Activated T-helper 17 cell treated with anti-CD3 and anti-CD28 coated beads, Interleukin-2, amount 50 U/mL, for 72 hours (primary cell): ENCODE measurements at places on chromosomes 4 and X. TPM values are rescaled to one million over a fixed set of nuclear protein-coding genes. Genes with fewer than 3 reads are reported as not detected.

DNA sequence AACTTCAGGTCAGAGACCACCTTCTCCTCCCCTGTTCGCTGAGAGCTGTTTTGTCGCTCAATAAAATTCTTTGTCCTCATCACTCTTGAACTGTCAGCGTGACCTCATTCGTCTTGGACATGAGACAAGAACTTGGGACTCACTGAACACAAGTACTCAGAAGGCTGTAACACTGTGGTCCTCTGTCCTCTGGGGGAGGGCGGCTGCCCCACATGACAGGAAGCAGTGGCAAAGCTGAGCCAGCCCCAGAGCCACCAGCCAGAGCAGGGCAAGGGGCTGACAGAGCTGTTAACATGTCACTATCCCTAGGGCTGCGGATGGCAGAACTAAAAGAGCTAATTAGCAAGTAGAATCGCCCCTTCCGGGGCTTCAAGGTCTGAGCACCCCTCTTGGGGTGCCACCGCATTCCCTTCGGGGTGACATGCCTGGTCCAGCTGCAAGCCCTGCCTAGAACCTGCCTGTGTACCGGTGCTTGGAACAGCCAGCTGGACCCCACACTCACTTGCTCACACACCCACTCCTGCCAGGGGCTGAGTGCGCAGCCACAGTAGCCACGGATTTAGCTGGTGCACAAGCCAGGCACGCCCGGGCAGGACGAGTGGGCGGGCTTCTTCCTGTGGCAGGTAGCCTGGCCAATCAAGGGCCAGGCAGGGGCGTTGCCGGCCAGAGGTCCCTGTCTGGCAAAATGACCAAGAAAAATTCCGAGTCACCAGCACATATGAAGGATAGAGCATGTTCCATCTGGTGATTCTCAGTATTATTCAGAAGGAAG lies 648.6 kb upstream of the AGA start:
- ATAC-seq = no peak

GRCh38 chr4:117971403-117971802 lies 62.9 kb upstream of the NDST3 start:
- no peak for ATAC-seq

DNA sequence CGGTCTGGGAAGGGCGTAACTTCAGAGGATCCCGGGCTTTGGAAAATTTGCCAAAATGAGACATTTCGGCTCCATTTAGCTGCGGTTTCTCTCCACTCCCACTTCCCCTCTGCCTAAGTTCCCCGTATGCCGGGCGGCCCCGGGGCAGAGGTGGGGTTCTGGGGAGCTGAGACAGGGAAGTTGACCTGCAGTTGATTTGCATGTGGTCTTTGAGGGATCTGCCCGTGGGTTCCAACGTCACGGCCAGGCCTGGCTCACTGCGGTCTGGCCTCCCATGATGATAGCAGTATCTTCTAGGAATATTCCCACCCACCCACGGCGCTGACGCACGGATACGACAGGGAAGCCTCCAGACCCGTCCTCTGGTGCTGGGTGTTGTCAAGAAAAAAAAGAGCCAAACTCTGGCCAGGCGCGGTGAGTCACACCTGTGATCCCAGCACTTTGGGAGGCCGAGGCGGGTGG lies 27.3 kb upstream of the CRLF2 start:
- peak; percentile 64 for ATAC-seq

Gene HMGB2
- total RNA-seq = 431 TPM

Gene DAPP1
- total RNA-seq = 52.9 TPM

Gene GPRASP2
- total RNA-seq = 0.45 TPM

Gene VBP1
- total RNA-seq = 95.6 TPM

DNA sequence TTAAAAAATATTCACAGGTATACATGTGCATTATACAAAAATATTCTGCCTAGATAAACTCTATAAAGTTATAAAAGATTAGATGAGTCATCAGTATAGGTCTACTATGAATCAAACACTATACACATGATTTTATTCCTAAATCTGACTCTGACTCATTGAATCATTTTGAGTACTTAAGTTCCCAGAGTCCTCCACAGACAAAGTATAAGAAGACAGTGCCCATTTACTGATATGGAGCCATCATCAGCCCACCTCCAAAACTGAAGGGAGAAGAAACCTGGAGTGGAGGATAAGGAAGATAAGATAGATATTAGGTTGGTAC lies 28.7 kb upstream of the ANTXR2 start:
- peak; percentile 85 for ATAC-seq

Gene FAM184B
- total RNA-seq = not detected

DNA sequence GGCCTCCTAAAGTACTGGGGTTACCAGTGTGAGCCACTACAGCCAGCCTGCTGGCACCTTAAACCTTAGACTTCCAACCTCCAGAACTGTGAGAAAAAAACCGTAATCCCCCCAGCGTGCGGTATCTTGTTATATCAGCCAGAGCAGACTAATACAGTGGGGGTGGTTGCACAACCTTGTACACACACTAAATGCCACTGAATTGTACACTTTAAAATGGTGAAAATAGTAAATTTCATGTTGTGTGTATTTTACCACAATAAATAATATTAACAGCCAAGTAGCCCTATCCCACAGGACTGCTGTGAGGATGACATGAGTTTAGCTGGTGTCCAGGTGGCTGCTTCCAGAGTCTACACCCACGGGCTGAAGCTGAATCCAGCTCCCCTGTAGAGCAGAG lies 38.8 kb downstream of the ZBTB49 start:
- ATAC-seq = no peak

- peak; percentile 65 for ATAC-seq
Measured at GRCh38 chr4:83114576-83114975, at the start of gene PLAC8. TSS of gene PLAC8 (minus strand) at chr4:83114729. CDS start at chr4:83107921, 6,808 bp downstream.
